Cardiac muscle cell (in vitro differentiated cells and primary cell): ENCODE measurements at places on chromosomes 2 and 18. TPM values are rescaled to one million over a fixed set of nuclear protein-coding genes. Genes with fewer than 3 reads are reported as not detected.

- no peak overlapping the region for H3K27ac ChIP-seq
- H3K36me3 ChIP-seq: no peaks in the 10 kb centered on the region
- DNase-seq: no peak
- no peaks in the 10 kb centered on the region for H3K4me1 ChIP-seq
- no peaks in the 10 kb centered on the region for H3K27me3 ChIP-seq
These were observed 18.4 kb downstream of the KCNG2 start for GRCh38 chr18:79816092-79816491.

DNA sequence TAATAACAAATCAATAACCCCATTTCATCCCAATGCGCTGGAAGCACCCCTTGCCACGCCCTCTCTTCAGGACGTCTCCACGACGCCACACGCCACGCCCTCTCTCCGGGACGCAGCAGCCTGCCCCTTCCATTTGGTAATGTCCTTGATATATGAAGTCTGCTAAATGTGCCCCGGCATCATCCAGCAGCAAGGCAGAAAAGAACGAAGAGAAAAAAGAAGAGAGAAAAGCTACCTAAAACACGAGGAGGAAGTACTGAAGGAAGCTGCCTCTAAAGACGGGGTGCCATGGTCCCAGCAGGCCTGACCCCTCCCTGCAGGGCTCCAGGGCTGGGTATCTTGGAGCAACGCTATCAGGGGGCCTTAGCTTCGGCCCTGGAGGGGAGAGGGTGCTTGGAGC lies 41.8 kb downstream of the CNGA3 start:
- no peak overlapping the region for H3K4me3 ChIP-seq
- H3K4me1 ChIP-seq: no peaks in the 10 kb centered on the region
- no peaks in the 10 kb centered on the region for H3K36me3 ChIP-seq

DNA sequence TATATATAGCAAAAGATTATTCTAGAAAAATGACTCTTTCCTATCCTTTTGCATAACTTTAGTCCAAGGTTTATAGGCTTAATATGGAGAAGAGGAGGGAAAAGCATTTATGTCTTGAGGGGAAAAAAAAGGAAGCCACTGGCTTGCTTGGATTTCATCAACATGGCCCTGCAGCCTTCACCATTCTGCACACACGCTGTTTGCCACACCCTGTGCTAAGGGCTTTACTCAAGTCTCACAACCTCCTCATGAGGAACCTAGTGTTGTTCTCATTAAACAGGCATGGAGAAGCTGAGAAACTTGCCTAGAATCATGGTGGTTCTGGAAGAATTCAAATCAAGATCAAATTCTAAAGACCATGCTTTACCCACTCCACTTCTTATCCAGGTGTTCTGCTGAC lies 117.3 kb upstream of the TTC39C start:
- DNase-seq: no peak
- no peaks in the 10 kb centered on the region for H3K4me1 ChIP-seq
- no peaks in the 10 kb centered on the region for H3K27me3 ChIP-seq
- no peak overlapping the region for H3K4me3 ChIP-seq
- H3K27ac ChIP-seq: no peak overlapping the region

GRCh38 chr2:67234440-67234839 lies 162.7 kb upstream of the ETAA1 start:
- no peak overlapping the region for H3K4me3 ChIP-seq
- no peaks in the 10 kb centered on the region for H3K36me3 ChIP-seq
- H3K4me1 ChIP-seq: peaks cover 13% of the 10 kb centered on the region
- no peaks in the 10 kb centered on the region for H3K27me3 ChIP-seq

- no peak for DNase-seq
- no peaks in the 10 kb centered on the region for H3K27me3 ChIP-seq
- H3K4me3 ChIP-seq: no peak overlapping the region
- H3K4me1 ChIP-seq: peaks cover 8% of the 10 kb centered on the region
- H3K36me3 ChIP-seq: no peaks in the 10 kb centered on the region
These were observed 219.4 kb downstream of the MREG start for GRCh38 chr2:215793747-215794595.

GRCh38 chr18:46877329-46877987 lies 39.8 kb downstream of the PIAS2 start:
- no peak overlapping the region for H3K27ac ChIP-seq
- H3K4me3 ChIP-seq: no peak overlapping the region
- no peak for DNase-seq
- no peaks in the 10 kb centered on the region for H3K36me3 ChIP-seq

DNA sequence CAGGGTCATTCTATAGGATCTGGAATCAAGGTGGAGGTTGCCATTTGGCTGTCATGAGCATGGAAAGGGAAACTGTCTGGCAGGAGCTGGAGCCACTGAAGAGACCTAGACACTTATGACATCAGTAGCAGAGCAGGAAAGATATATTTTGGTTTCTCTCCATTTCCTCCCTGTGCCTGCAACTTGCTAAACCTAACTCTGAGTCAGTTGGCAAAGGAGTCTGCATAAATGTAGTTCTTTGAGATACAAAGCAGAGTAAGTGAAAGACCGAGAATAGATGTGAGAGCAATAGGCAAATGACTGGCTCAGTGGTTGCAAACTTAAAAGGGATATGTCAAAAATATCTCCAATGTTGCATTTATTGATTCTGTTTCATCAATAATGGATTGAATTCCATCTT lies 757.7 kb downstream of the KCNJ3 start:
- no peaks in the 10 kb centered on the region for H3K4me1 ChIP-seq
- no peak overlapping the region for H3K27ac ChIP-seq
- DNase-seq: no peak
- H3K4me3 ChIP-seq: no peak overlapping the region
- no peaks in the 10 kb centered on the region for H3K36me3 ChIP-seq
- H3K27me3 ChIP-seq: no peaks in the 10 kb centered on the region

DNA sequence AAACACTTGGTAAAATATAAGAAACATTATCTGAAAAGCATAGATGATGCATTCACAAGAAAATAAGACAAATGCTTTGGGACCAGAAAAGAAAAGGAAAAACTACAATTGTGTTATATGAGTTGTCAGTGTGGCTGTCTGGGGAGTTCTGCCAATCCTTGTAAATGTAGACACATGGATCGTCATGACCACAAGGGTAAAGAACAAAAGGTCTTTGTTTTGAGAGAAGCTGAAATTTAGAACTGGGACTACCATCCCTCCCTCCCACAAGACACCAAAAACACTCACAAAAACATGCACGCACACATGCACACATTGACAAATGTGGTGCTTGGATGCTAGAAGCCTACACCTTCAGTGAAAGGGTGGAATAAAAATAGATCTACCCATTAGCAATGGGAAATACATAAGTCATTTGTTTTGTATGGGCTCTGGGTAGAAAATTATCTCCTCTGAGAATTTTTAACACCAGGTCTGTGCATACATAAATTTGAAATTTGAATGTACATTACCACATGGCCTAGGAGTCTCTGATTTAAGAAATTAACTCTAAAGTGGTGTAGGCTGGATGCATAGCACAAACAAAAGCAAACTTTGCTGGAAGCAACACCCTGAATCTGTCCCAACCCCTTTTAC lies 266.2 kb upstream of the SLC39A10 start:
- no peak overlapping the region for H3K4me3 ChIP-seq
- H3K27ac ChIP-seq: no peak overlapping the region
- peak; percentile 27 for DNase-seq
- H3K36me3 ChIP-seq: no peaks in the 10 kb centered on the region
- no peaks in the 10 kb centered on the region for H3K4me1 ChIP-seq

- peak; percentile 82 for DNase-seq
- H3K36me3 ChIP-seq: peaks cover 34% of the 10 kb centered on the region
- no peaks in the 10 kb centered on the region for H3K27me3 ChIP-seq
- no peak overlapping the region for H3K27ac ChIP-seq
- no peaks in the 10 kb centered on the region for H3K4me1 ChIP-seq
- H3K4me3 ChIP-seq: no peak overlapping the region
These were observed 10.5 kb downstream of the CCDC93 start for GRCh38 chr2:118003396-118003824.

DNA sequence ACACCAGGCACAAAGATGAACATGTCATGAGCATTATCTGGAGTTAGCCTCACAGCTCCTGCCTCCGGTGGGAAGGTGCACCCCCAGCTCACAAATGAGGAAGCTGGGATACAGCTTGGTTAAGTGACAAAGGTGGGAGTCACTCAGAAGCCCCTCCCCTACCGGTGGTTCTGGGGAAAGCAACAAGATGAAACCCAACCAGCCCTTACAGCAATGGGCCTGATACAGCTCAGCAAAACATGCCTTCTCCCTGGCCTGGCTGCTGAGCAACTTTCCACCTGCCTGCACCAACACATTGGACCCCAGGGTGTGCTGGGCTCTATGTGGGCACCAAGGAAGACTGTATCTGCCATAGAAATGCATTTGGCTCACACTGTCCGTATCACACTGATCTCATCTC lies 113.2 kb downstream of the GYPC start:
- H3K4me3 ChIP-seq: no peak overlapping the region
- DNase-seq: no peak
- H3K36me3 ChIP-seq: no peaks in the 10 kb centered on the region

GRCh38 chr2:30113617-30114293 lies 33.1 kb upstream of the YPEL5 start:
- H3K4me3 ChIP-seq: no peak overlapping the region
- H3K27ac ChIP-seq: no peak overlapping the region
- no peaks in the 10 kb centered on the region for H3K4me1 ChIP-seq
- H3K27me3 ChIP-seq: no peaks in the 10 kb centered on the region

GRCh38 chr18:36620788-36621187 lies 208.0 kb downstream of the TPGS2 start:
- peaks cover 42% of the 10 kb centered on the region for H3K4me1 ChIP-seq
- H3K4me3 ChIP-seq: no peak overlapping the region
- peak; percentile 22 for DNase-seq
- H3K27me3 ChIP-seq: no peaks in the 10 kb centered on the region

DNA sequence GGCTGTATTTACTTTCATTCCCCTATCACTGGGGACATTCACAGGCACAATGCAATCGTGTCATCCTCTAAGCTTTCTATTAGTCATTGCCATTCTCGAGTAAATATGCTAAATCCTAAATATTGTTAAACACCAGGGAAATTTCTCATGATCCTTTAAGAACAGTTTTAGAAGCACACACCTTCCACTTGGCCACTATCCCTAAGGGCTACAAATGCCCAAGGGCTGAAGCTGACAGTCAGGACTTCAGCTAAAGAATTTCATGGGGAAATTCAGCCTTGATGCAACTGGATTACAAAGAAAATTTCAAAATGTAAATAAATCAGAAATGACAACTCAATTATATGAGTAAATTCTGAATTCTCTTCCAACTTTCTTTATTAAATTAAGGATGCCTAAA lies 163.1 kb upstream of the PID1 start:
- H3K27ac ChIP-seq: no peak overlapping the region
- H3K36me3 ChIP-seq: no peaks in the 10 kb centered on the region
- no peaks in the 10 kb centered on the region for H3K4me1 ChIP-seq
- H3K27me3 ChIP-seq: no peaks in the 10 kb centered on the region
- H3K4me3 ChIP-seq: no peak overlapping the region

DNA sequence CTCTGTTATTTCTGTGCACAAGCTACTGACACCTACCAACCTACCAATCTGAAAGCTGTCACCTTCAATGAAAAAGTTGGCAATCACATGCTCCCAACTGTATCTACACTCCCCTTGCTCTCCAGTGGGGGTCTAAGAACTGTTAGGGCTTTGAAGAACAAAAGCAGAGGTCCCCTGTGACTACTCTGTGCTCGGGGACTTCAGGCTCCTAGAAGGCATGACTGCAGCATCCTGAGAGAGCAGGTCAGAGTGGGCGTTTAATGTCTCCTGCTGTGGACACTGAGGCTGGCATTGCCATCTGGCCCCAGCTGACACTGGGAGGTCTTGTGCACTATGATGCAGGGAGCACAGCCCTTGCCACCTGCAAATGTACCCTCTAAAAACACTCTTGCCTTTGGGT lies 93.3 kb downstream of the ACTR2 start:
- H3K36me3 ChIP-seq: peaks cover 1% of the 10 kb centered on the region
- no peaks in the 10 kb centered on the region for H3K4me1 ChIP-seq
- H3K27ac ChIP-seq: no peak overlapping the region
- no peak overlapping the region for H3K4me3 ChIP-seq
- DNase-seq: no peak

GRCh38 chr2:56334622-56335021 lies 150.8 kb downstream of the CCDC85A start:
- H3K27me3 ChIP-seq: no peaks in the 10 kb centered on the region
- H3K36me3 ChIP-seq: no peaks in the 10 kb centered on the region
- DNase-seq: peak; percentile 6
- no peak overlapping the region for H3K27ac ChIP-seq

GRCh38 chr2:158741625-158742024 lies 53.5 kb upstream of the DAPL1 start:
- no peak overlapping the region for H3K27ac ChIP-seq
- no peaks in the 10 kb centered on the region for H3K36me3 ChIP-seq
- no peak overlapping the region for H3K4me3 ChIP-seq
- H3K4me1 ChIP-seq: peaks cover 3% of the 10 kb centered on the region

DNA sequence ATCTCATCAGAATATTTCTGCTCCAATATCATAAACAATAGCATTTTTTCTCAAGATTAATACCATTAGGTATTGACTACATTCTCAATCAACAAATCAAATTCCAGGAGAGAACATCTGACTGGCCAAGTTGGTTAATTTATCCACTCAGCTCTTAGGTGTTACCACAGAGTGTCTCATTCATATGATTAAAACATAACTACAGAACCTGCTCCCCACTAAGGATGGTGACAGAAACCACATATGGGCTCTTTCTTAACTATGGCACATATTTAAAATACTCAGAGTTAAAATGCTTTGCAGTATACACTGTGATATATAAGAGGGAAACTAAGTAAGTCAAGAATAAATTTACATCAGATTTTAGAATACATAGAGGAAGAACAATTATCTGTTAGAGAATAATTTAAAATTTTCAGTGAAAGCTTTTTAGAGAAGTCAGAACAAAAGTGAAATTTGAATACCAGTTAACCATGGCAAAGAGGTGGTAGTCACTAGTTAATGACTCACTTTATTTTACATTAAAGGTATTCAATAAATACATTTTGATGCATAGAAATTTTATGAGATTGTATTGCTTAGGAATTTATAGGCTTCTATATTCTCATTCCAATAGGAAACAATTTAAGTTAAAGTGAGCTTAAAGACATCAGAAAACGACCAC lies 1120.8 kb upstream of the TMEFF2 start:
- DNase-seq: no peak
- H3K27me3 ChIP-seq: no peaks in the 10 kb centered on the region
- H3K4me1 ChIP-seq: no peaks in the 10 kb centered on the region
- no peaks in the 10 kb centered on the region for H3K36me3 ChIP-seq
- H3K4me3 ChIP-seq: no peak overlapping the region
- no peak overlapping the region for H3K27ac ChIP-seq

The ARHGAP28 gene
- 13.6 and 19.5 TPM in 2 replicates for polyA plus RNA-seq

The MLPH gene
- polyA plus RNA-seq: 1.4 TPM in 1 of 2 replicates, not detected in the other

The SCYGR4 gene
- not detected in 2 replicates for polyA plus RNA-seq

The STPG4 gene
- not detected in 2 replicates for polyA plus RNA-seq

The AQP4 gene
- not detected in 2 replicates for polyA plus RNA-seq

The OXER1 gene
- 0.12 and 0.15 TPM in 2 replicates for polyA plus RNA-seq

The CYP27A1 gene
- 70.6 and 125 TPM in 2 replicates for polyA plus RNA-seq

The BCL11A gene
- polyA plus RNA-seq: 19.8 and 20.7 TPM in 2 replicates

The COL4A4 gene
- polyA plus RNA-seq: 0.07 and 0.16 TPM in 2 replicates

The NFU1 gene
- 129 and 131 TPM in 2 replicates for polyA plus RNA-seq

The KCNG2 gene
- polyA plus RNA-seq: 0.15 and 0.26 TPM in 2 replicates
